ENCODE measurements at places on chromosomes 3 and 15.

- DNase-seq = no peak
Measured at GRCh38 chr3:45906681-45907407, 20.5 kb downstream of the CCR9 start.

- DNase-seq = no peak
Measured at GRCh38 chr3:149547954-149548668, 73.6 kb downstream of the TM4SF4 start.

- DNase-seq = no peak
Measured at GRCh38 chr3:134874737-134875413, 79.8 kb downstream of the EPHB1 start.

- no peak for DNase-seq
Measured at GRCh38 chr3:131110087-131110486, 83.4 kb downstream of the NEK11 start.

DNA sequence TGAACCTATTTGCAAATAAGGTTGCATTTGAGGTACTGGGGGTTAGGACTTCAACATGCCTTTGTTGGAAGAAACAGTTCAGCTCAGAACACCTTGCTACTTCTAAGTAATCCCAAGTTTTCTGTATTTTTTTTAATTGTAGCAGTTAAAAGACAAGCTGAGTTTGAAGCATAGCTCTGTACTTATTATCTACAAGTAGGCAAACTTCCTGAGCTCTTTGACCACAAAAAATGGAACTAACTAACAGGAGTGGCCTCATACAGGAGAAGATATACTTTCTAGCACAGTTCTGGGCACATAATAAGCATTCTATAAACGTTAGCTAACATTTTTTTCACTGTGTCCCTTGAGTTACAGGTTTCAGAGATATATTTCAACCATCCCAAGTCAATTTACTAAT lies 159.2 kb downstream of the CHST2 start:
- DNase-seq = no peak

DNA sequence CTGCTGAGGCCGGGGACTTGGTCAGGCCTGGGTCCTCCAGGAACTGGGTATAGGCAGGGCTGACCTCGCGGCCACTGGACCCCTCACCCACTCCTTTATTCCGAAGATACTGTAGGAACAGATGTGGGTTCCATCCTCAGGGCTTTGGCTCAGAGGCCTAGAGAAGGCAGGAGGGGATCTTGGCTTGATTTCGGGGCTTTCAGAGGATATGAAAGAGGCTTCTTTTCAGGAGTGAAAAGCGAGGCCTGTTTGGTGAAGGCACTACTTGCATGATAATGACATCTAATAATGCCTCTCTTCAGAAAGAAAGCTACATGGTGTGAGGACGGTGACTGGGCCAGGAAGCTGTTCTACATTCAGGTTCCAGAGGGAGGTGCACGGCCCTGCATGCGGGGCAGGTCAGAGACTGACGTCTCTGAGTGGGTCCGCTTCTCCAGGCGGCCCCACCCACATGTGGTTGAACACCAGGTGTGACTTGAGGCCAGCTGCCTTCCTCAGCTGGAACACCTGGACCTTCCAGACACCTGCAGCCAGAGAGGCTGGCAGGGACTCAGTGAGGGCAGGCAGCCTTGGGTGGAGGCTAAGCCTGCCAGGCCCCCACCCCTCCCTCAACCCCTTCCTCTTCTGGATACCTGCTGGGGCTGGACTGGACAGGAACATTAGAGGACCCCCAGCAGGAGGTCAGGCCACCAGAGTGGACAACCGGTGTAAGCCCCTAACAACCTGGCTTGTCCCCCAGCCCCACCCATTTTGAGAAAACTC lies 31.1 kb upstream of the HHATL start:
- no peak for DNase-seq

All from activated effector memory CD4-positive, alpha-beta T cell treated with Interleukin-2 at 50 U/mL for 16 hours (primary cell).